ENCODE measurements at places on chromosomes 6 and 20.

DNA sequence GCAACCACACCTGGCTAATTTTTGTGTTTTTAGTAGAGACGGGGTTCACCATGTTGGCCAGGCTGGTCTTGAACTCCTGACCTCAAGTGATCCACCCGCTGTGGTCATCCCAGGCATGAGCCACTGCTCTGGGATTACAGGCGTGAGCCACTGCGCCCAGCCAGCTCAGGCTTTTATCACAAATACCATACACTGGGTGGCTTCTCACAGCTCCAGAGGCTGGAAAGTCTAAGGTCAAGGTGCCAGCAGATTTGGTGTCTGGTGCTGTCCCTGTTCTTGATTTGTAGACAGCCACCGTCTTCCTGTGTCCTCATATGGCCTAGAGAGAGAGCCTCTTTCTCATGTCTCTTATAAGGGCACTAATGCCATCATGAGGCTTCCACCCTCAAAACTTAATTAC is 25.9 kb downstream of the SHLD1 start:
- no peak for DNase-seq

DNA sequence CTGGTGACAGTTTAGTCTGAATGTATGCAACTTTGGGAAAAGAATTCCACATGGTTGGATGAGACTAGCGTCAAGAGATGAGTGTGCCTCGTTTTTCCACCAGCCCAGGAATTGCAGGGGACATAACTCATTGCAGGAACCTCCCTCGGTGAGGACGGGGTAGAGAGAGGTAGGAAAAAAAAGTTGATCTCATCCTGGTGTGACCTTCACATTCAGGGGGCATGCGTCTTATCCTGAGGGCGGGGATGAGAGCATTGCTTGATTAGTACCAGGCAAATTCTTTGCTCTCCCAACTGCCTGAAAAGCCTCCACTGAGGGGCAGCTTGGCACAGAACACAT is 11.8 kb downstream of the TLDC2 start:
- DNase-seq, result no peak

GRCh38 chr6:119481976-119482375 is 132.4 kb upstream of the MAN1A1 start:
- DNase-seq, result no peak

DNA sequence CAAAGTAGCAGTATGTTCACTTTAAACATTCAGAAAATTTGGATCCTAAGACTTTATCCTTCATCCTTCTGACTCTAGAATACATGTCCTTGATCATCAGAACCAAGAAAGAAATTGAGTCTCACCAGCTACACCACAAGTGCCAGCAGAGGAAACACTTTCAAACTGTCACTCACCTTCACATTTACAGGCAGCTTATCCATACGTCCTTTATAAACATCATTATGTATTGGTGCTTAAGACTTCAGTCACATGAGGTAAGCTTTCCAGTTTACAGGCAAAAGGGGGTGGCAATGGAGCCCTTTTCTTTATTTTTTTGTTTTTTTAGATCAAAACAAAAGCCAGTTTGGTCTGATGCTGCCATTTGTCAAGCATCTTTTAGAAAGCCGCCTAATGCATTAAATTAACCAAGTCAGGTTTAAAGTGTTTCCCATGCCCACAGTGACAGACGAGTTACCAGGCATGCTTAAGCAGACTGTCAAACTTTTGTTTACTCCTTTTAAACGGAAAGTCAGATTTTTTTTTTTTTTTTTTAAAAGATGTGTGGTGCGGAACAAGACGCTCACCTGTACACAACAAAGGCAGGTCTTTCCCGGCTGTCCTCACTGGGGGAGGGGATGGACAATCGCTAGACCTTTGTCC is 952 bp upstream of the BRPF3 start:
- no peak for DNase-seq

DNA sequence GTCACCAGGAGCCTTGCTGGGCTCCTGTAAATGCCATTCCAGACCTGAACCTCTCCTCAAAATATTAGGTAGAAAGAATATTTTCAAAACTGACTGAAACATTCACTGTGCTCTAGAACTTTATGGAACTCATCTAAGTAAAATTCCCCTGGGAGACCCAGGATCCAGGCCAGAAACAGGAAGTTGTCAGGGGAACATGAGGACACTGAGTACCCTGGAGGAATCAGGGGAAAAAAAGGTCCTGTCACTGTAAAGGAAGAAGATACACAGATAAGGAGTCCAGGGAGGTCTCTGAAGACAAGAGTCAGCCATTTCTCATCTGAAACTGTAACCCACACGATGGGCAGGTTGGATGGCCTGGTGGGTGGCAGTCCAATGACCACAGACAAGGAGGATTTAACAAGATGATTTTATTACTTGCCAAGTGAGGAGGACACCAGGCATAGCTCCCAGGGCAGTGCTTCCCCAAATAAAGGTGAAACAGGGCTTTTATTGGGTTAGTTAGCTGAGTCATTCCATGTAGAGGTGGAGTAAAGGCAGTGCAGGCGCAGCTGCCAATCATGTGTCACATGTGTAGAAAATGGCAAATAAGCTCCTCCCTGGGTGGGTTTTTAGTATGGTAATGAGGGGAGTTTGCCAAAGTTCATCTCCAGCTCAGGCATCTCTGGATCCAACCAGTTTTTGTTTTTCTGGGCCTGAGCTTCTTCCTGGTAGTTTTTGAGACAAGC is 138.5 kb downstream of the RCAN2 start:
- no peak for DNase-seq

- no peak for DNase-seq
Measured at GRCh38 chr6:124872361-124873065, 89.7 kb upstream of the RNF217 start.

- no peak for DNase-seq
Measured at GRCh38 chr6:49220293-49220692, 242.8 kb downstream of the MMUT start.

GRCh38 chr20:26209171-26209941 is 512.7 kb upstream of the ZNF337 start:
- DNase-seq, result peak; percentile 4

- peak; percentile 23 for DNase-seq
Measured at GRCh38 chr6:30720738-30721197, 616 bp downstream of the TUBB start.

- DNase-seq, result no peak
Measured at GRCh38 chr20:53194306-53195290, 222.4 kb downstream of the TSHZ2 start.

- DNase-seq, result no peak
Measured at GRCh38 chr6:43246301-43247113, 3.2 kb downstream of the TTBK1 start.

DNA sequence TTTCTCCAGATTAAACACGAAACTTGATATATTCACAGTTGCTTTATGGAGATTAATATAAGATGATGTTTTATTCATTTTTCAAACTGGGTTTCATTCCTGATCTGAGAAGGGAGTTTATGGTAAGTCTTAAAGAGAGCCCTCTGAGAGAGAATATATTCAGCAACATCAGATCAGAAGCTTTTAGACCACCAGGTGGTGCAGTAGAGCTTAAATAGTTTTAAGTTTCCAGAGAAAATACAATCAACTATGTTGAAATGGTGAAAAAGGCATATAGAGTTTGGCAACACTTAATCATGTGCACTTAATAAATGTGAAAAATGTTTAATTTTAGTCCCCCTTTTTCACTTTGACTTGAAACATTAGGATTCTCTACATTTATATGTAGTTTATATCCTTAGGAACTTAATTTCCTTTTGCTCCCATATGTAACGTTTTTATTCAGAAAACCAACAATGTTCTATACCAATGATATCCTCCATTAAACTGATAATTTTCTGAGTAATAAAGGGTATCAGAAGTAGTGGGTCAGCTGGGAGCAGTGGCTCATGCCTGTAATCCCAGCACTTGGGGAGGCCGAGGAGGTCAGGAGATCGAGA is 86.4 kb upstream of the CLDN20 start:
- no peak for DNase-seq

DNA sequence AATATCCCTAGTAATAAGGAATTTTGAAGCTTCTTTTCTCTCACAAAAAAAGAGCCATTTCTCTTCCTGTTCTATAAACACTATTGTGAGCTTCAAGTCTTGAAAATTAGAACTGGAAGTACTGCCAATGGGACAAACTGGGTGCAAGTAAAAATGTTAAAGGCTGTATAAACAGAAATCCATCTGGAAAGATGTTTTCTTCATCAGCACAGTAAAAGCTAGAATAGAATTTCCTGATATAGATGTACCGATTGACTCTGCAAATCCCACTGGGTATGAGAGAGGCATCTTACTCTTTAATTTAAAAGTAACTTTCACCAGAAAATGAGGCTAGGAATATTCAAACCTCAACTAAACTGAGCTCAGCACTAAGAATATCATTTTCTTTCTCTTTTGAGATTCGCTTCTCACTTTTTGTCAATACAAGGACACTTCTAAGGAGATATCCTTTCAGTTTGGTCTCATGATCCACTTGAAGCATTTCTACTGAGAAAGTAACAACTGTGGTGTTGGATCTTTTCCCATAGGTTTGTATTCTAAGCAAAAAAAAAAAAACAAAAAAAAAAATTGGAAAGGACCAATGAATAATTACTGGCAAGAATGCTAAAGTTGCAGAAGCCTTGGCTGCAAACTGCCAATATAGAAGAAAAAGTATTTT is 169.0 kb upstream of the PRDM1 start:
- no peak for DNase-seq

Measured in T-helper 17 cell (primary cell).